ENCODE measurements at places on chromosomes 11 and 22. TPM values are rescaled to one million over a fixed set of nuclear protein-coding genes. Genes with fewer than 3 reads are reported as not detected.

GRCh38 chr22:36339171-36340065 is 48.3 kb downstream of the MYH9 start:
- DNase-seq, result no peak

GRCh38 chr22:37043828-37044538 is 7.6 kb upstream of the KCTD17 start:
- peak; percentile 31 for DNase-seq

Gene PHETA2
- not detected for total RNA-seq

- no peak for DNase-seq
These were observed 6.6 kb upstream of the APOL6 start for GRCh38 chr22:35641494-35642120.

Gene ABTB2
- 3.2 TPM for total RNA-seq

DNA sequence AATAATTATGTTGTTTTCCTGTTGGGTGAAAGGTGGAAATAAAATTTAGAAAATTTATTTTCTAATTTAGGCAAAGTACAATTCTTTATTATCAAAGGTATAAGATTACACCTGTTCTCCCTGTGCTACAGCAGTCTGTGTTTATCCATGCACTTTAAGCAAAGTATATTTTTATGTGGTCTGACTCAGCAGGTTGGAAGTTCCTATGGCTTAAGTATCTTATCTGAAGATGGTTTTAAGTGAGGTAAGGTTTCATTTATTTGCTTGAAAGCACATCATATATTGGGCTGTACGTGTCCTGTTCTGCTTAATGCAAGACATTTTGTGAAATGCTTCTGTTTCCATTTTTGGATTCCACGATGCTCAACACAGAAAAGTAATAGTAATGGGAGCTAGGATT is 14.6 kb downstream of the PPME1 start:
- DNase-seq, result no peak

- no peak for DNase-seq
These were observed 215.4 kb downstream of the METTL15 start for GRCh38 chr11:28323621-28324020.

- DNase-seq, result no peak
These were observed 108.4 kb downstream of the MED15 start for GRCh38 chr22:20615533-20616450.

Gene USH1C
- not detected for total RNA-seq

- no peak for DNase-seq
These were observed 677.3 kb upstream of the KIRREL3 start for GRCh38 chr11:127677660-127678425.

- DNase-seq, result peak; percentile 74
These were observed 41.0 kb upstream of the PRDM11 start for GRCh38 chr11:45105233-45105983.

GRCh38 chr11:100638648-100639047 is 48.4 kb upstream of the ARHGAP42 start:
- no peak for DNase-seq

Gene PIWIL4
- not detected for total RNA-seq

GRCh38 chr11:77073328-77074001 is 6.7 kb downstream of the CAPN5 start:
- DNase-seq, result peak; percentile 91

GRCh38 chr11:12629601-12630313 is 44.5 kb upstream of the TEAD1 start:
- no peak for DNase-seq

Gene ANGPTL5
- not detected for total RNA-seq

- no peak for DNase-seq
These were observed 89.0 kb downstream of the RELT start for GRCh38 chr11:73465023-73465675.

Gene BRSK2
- total RNA-seq, result 1.3 TPM

Gene OR8G5
- not detected for total RNA-seq

Gene CSF2RB
- not detected for total RNA-seq

GRCh38 chr11:7413961-7414915 is 71.1 kb upstream of the OLFML1 start:
- DNase-seq, result no peak

- DNase-seq, result no peak
These were observed 90.9 kb downstream of the GRAMD1B start for GRCh38 chr11:123521001-123521400.

GRCh38 chr11:120403966-120404365 is 67.8 kb downstream of the ARHGEF12 start:
- DNase-seq, result no peak

DNA sequence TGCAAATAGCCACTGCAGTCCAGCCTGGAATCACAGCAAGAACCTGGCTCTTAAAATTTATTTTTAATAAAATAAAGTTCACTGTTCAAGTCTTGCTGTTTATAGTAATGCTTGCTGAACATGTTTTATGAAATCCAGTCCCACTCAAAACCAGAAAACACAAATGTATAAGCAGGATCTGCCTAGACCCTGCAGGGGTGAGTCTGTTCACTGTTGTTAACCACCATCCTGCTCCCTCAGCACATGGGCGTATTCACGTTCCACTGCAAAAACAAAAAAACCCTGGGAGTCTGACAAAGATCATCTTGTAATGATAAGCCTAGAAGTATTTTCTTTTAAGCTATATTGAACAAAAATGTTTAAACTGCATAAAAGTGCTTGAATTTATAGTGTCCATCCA is 45.0 kb upstream of the CTTN start:
- no peak for DNase-seq

DNA sequence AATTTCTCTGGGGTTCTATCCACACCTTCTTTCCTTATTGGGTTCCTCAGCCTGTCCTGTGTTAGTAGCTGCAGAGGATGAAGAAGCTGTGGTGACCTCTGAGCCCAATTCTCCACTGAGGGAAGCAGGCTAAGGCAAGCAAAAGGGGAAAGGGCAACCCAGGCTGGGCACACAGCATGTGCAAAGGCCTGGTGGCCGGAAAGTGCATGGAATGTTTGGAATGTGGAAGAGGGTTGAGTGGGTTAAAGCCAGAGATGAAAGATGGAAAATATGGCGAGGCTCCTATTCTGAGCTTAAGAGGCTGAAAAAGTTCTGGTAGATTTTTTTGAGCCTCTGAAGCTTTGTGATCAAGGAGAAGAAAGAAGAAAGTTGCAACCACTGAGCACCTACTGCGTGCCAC is 247.1 kb downstream of the MIAT start:
- DNase-seq, result no peak

DNA sequence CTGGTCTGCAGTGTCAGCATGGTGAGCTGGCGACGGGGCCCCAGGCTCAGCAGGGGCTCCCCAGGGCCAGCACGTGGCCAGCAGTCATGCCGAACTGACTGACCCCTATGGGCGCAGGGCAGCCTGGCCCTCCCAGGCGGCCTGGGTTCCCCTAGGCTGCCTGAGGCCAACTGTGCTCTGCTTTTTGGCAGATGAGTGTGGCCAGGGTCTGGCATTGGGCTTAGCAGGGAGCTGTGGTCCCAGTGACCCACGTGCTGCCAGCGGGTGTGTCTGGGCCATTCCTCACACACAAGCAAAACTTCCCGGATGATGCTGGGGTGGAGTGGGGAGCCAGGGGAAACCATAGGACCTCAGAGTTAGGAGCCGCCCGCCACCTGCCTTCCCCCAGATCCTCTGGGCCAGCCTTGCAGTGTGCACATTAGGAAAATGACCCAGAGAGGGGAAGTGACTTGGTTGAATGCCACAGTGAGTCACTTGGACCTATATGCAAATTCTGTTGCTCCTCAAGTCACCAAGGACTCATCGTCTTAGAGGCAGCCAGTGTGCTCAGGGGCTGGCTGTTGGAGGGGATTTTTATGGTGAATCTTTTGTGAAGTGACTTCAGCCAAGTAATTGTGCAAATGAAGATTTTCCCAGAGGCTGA is 6.5 kb downstream of the ADORA2A start:
- DNase-seq, result no peak

Data from H4 (cell line).